Thoracic aorta (tissue), 2 donors: ENCODE measurements at places on chromosomes 12 and 14. TPM values are rescaled to one million over a fixed set of nuclear protein-coding genes. Genes with fewer than 3 reads are reported as not detected.

- peak overlapping the region; percentile 35 for H3K27ac ChIP-seq
- H3K4me3 ChIP-seq = no peak overlapping the region
- H3K36me3 ChIP-seq = peaks cover 28% of the 10 kb centered on the region
- H3K4me1 ChIP-seq = peaks cover 44% of the 10 kb centered on the region
- H3K27me3 ChIP-seq = no peaks in the 10 kb centered on the region
- no peak for DNase-seq
These were observed 22.5 kb upstream of the MANSC4 start for GRCh38 chr12:27802511-27802910.

- no peak overlapping the region for H3K4me3 ChIP-seq
- no peaks in the 10 kb centered on the region for H3K4me1 ChIP-seq
- no peak overlapping the region for H3K27ac ChIP-seq
- H3K27me3 ChIP-seq = no peaks in the 10 kb centered on the region
These were observed 119.1 kb downstream of the ITPR2 start for GRCh38 chr12:26713885-26714383.

The KRT71 gene
- total RNA-seq = not detected

GRCh38 chr14:58354808-58355207 is 40.9 kb upstream of the TOMM20L start:
- no peak overlapping the region for H3K27ac ChIP-seq
- DNase-seq = no peak
- H3K4me3 ChIP-seq = no peak overlapping the region
- H3K4me1 ChIP-seq = peaks cover 8% of the 10 kb centered on the region
- H3K27me3 ChIP-seq = no peaks in the 10 kb centered on the region

GRCh38 chr14:62030387-62030786 is 268.2 kb downstream of the SNAPC1 start:
- H3K4me3 ChIP-seq = no peak overlapping the region
- no peaks in the 10 kb centered on the region for H3K36me3 ChIP-seq
